NB4 (cell line): ENCODE measurements at places on chromosomes 3 and 15.

DNA sequence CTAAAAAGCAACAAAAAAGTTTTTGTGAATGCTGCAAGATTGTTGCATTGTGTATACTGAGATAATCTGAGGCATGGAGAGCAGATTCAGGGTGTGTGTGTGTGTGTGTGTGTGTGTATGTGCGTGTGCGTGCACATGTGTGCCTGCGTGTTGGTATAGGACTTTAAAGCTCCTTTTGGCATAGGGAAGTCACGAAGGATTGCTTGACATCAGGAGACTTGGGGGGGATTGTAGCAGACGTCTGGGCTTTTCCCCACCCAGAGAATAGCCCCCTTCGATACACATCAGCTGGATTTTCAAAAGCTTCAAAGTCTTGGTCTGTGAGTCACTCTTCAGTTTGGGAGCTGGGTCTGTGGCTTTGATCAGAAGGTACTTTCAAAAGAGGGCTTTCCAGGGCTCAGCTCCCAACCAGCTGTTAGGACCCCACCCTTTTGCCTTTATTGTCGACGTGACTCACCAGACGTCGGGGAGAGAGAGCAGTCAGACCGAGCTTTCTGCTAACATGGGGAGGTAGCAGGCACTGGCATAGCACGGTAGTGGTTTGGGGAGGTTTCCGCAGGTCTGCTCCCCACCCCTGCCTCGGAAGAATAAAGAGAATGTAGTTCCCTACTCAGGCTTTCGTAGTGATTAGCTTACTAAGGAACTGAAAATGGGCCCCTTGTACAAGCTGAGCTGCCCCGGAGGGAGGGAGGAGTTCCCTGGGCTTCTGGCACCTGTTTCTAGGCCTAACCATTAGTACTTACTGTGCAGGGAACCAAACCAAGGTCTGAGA, 4.7 kb downstream of the BHLHE40 start:
- peak; percentile 98 for DNase-seq

DNA sequence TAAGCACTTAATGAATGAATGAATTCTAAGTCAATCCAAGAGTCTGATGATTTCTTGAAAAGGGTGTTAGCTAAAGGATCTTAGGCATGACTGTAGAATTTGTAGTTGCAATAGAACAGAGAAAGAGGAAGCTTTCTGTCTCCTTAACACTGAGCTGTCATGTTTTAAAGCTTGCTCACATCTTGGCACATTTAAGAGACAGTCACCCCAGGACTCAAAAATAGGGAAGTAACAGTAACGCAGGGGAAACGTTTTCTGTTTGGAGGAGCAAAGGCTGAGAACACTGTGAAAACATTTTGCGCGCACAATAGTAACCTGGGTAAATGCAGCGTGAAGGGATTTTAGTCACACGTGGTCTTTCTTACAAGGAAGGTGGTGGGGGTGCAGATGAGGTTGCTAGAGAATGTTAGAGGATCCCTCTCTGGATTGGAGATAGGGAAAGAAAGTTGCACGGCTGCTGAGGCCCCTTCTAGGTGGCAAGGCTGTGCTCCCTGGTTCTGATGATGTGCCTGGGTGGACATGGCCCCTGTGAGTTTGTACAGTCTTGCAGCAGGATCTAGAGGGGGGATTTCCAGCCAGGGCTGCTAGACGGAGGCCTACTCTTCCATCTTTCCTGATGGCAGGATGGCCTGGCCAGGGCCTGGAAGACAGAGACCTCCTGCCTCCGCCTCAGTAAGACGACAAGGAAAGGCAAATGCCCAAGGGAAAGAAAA, 12.0 kb downstream of the STARD5 start:
- peak; percentile 92 for DNase-seq

DNA sequence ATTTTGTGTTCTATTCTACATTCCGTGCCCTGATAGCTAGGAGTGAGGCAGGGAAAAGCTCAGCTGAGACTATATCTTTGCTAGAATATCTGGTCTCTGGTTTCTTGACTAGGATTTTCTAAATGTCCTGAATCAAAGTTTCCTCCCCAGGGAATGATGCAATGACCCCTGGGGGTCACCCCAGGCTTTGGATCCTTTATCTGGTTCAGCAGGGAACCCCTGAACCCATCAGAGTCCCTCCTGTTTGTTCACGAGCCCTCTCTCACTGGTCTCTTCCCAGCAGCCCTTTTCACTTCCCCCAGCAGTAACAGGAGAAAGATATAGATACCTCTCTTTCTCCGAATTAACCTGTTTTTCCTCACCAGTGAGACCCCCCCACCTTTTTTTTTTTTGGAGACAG, 14.3 kb downstream of the TM2D3 start:
- no peak for DNase-seq

GRCh38 chr3:151305775-151306151, 10.9 kb downstream of the GPR87 start:
- DNase-seq, result no peak

DNA sequence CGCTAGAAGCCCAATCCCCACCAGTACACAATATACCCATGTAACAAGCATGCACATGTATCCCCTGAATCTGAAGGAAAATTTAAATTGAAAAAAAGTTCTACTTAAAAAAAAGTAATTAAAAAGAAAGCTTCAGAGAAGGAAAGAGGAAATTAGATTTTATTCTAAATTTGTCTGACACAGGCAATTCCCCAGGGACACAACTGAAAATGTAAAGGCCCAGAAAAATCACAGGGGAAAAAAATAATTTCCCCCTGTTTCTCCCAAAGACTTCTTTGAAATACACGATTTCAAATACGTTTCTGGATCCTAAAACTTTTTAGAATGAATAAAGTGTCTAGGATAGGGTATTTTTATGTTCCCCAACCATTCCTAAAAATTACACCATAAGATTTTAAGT, 42.9 kb downstream of the SEMA5B start:
- no peak for DNase-seq

DNA sequence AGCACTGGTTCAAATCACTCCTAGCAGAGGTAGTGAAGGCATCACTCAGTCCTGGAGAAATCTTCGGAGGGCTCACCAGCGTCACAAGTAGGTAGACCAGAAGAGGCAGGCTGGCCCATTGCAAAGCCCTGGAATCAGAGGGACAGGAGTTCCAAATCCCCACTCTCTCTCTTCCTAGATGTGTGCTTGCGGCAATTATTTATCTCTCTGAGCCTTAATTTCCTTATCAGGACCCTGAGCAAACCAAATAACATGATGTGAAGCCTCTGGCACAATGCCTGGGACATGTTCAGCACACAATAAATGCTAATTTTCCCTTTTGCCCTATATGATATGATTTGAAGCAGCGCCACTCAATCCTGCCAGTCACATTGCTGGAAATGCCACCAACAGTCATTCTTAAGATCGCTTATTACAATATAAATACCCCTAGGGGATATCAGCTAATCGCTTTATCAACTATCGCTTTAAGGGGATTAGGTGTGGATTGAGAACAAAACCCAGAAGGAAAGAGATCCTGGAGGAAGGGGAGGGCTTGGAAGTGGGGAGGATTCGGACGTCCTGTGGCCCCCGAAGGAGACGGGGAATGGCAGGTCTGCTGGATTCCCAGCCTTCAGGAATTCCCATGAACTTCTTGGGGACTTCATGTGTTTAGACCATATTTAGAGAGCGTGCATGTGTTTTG, 59.5 kb upstream of the TSEN2 start:
- no peak for DNase-seq

DNA sequence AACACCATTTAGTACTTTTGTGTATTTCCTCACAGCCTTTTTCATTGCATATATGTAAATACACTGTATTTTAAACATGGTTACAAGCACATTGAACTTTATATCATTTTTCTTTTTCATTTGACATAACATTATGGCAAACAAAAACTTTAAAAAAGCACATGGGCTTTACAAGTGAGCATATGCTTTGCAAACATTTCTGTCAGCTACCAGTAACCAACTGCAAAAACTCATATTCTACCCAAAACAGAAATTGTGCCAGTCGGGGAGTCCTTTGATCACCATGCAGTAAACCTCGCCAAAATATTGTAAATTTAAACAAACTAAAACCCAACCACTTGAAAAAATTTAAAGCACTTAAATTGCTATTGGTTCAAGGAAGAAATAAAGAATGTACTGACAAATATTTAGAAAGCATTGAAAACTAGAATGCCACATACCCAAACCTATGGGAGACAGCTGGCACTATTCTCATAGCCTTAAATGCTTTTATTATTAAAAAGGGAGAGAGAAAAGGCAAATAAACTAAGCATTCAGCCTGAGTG, 24.4 kb downstream of the ZNF710 start:
- no peak for DNase-seq

DNA sequence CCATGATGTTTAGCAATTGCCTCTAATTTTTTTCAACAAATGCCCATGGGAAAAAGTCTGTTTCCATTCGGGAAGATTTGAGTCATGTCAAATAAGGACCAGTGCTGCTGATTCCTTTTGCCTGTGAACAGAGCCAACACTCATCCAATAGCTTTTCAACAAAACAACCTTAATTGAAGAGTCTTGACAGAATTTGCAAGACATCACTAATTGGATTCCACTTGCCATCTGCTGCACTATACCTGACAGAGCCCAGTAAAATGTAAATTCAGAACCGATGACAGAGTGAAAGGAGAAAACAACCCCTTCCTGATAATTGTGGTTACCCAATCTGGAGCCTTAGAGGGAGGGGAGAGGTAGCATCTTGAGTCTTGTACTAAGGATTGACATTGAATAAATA, 426.7 kb downstream of the AGBL1 start:
- DNase-seq, result no peak

DNA sequence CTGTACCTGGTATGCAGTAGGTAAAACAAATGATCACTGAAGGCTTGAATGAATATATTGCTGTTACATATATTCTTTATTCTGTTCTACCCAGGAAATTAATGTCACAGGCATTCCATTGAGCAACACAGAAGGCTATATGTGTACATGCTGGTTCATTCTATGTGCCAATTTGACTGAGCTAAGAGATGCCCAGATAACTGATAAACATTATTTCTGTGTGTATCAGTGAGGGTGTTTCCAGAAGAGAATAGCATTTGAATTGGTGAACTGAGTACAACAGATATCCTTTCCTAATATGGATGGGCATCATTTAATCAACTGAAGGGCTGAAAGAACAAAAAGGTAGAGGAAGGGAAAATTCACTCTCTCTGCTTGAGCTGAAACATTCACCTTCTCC, 886.8 kb downstream of the FHIT start:
- DNase-seq, result no peak

DNA sequence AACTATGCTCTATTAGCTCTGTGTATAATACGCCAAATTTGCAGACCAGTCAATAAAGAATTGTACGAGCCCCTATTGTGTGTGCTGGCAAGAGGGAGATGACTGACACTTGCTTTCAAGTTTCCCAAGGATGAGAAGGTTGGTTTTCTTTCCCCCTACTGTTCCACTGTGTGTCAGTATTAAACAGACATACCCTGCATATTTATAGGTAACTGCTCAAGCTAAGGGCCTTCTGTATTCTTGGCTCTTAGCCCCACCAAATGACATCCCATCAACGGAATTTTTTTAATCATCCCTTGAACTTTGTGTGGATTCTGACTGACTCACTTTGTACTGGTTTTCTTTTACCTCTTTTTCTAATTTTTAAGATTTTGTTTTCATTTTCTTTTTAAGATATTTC, 60.6 kb upstream of the GYG1 start:
- no peak for DNase-seq

- no peak for DNase-seq
These were observed 101.6 kb downstream of the CPN2 start for GRCh38 chr3:194249323-194250097.

DNA sequence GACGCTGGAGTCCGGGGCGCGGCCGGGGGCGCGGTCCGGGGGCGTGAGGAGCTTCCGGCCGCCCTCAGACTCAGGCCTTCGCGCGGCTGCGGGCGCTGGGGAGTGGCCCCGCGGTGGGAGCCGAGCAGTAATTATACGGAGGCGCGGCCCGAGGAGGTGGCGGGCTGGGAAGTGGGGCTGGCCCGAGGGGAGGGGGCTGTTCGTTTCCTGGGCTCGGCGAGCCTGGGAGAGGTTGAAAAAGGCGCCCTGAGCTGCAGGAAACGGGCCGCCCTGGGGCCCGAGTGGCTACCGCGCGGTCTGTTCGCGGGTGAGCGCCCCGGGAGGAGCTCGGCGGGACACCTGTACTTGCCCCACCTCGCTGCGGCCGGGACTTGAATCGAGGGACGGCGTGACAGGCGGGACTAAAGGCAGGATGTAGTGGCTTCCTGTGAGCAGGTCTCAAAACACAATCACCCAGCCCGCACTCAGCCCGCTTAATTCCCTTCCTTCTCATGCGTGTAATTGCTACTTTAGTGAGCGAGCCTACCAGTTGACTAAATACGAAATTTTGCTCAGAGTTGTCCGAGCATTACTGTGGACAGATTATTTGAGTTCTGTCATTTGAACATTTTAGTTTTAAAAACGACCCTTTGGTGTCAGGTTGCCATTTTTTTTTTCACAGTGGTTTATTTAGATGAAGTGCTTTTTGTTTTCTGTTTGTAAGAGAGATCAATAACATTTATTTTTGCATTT, 860 bp downstream of the RASA2 start:
- DNase-seq, result peak; percentile 89

GRCh38 chr15:30030345-30030744, 52.4 kb upstream of the GOLGA8J start:
- DNase-seq, result no peak

DNA sequence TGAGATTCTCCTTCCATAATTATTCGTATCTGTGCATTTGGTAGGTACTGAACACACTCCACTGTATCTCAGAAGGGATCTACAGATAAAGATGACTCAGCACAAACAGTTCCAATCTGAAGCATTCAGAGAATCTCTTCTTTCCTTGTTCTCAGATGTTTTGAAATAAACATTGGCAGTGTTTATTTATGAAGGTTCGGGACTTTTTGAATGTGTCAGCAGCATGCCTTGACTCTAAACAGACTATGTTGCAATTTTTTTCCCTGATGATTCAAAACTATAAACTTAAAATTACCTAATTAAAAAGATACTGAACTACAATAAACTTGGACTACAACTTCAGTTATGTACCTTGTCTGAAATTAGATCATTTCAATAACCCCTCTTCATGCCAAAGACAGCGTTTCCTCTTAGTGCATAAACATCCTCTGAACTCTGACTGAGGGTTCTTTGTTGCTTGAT, 612.9 kb upstream of the TBL1XR1 start:
- DNase-seq, result no peak

GRCh38 chr3:52119099-52119498, 35.1 kb downstream of the POC1A start:
- DNase-seq, result no peak

DNA sequence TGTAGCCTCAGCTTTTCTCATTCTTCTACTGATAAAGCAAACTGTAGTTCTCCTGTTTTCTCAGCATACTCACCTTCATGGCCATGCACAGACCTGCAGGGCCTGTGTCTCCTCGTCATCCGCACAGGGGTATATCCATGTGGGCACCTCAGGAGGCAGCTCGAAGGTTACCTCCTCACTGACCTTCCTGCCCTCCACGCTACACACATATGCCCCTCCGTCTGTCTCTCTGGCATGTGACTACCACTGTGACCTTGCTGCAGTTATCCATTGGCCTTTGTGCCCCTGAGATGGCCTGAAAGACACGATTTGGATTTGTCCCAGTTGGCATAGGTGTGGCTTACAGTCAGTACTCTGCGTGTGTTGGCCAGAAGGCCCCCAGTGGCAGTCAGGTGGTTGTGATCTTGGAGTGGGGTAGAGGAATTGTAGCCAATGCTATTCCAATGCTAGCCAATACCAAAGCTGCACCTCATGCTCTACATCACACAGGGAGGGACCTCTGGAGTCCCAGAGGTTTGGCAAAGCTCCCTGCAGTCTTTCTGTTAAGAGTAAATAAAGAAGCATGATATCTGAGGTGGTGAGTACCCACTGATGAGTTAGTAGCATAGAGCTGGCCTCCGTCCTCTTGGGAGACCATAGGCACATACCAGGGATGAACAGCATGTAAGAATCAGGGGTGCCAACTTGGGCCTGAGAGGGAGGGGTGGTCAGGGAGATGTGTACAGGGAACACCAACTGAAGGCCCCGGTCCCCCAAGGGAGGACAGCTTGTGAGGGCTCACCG, 143.4 kb downstream of the EEFSEC start:
- no peak for DNase-seq
